ENCODE measurements at places on chromosomes 4 and X. TPM values are rescaled to one million over a fixed set of nuclear protein-coding genes. Genes with fewer than 3 reads are reported as not detected.
A peak's percentile ranks its signal among the peaks of the same experiment; 100 is the strongest.

DNA sequence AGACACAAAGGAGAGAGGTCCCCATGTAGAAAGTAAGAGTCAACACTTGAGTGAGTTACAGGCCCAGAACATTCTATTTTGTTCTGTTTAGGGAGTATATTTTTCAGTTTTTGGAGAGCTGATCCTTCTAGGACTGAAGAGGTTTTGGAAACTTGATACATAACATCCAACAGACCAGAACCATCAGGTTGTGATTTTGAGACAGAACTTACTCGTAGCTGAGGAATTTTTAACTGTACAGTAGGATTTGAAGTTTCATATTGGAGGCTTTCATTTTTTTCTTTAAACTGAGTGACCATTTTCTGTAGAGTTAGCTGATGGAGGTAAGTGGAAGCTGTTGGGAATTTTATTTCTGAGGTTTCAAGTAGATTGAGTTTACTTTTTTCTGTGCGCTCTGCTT is 73.3 kb downstream of the NCAPG start:
- DNase-seq = no peak

DNA sequence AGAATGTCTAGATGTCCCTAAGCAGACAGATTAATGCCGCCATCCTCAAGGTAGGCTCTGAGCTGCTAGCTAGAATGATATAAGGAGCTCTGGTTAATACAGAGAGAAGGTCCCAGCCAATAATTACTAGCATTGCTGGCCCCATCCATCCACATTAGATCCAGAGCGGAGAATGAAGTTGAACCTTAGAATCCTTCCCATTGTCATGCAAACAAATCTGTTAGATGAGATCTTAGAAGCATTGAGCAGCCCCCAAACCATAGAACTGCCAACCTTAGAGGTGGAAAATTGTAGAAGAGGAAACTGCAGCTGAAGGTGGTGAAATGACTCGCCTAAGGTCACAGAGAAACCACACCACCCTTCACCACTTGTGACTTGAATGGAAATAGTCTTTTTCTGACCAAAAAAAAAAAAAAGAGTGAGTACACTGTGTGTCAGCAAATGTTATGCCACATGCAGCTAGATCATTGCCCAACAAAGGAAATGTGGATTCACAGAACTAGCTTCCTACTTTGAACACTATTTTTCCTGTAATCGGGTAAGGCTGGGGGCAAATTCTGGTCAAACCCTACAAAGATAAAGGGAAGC is 162.1 kb downstream of the SMIM20 start:
- DNase-seq = no peak

GRCh38 chr4:15314974-15315373 is 112.9 kb upstream of the C1QTNF7 start:
- DNase-seq = no peak

DNA sequence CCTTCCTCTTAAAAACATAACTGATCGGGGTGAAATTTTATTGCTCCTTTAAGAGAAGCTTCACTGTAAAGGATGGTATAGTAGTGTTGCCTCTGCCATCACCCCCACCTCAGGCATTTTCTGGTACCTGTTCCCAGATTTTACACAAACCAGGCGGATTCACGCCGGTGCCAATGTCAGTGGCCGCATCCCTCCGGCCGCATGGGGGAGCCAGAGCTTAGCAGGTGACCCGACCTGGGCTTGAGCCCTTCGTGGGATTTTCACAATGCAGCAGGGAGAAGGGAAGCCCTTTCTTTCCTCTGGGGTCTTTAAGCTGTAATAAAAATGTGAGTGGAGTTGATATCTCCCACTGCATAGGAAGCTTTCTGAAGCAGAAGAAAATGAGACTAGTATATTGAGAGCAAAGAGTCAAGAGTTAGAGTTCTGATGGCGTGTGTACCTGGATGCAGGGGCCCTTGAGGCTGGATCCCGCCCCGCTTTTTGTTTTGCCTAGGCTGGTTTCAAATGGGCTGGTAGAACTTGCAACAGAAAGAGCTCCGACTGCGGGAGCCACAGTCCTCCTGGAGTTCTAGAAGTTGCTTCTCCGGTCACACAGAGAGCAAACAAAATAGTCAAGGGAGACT is 59.4 kb downstream of the POLR2B start:
- DNase-seq = peak; percentile 83

PRSS48 gene
- total RNA-seq = not detected

MAGEA2 gene
- not detected for total RNA-seq

GRCh38 chrX:97846228-97846627 is 962.5 kb downstream of the RPA4 start:
- DNase-seq = no peak

DNA sequence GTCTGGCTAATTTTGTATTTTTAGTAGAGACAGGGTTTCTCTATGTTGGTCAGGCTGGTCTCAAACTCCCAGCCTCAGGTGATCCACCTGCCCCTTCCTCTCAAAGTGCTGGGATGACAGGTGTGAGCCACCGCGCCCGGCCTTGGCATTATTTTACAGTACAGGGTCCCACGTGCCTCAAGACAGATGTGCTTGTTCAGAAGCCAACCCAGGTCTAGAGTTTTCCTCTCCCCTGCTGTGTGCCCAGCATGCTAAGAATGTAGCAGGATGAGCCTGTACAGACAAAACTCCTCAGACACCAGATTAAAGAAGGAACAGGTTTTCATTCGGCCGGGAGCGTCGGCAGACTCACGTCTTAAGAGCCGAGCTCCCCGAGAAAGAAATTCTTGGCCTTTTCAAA is 42.2 kb downstream of the CRLF2 start:
- no peak for DNase-seq
